ENCODE measurements at places on chromosomes 4 and X. TPM values are rescaled to one million over a fixed set of nuclear protein-coding genes. Genes with fewer than 3 reads are reported as not detected.

SOX3 gene
- total RNA-seq = not detected

HPF1 gene
- total RNA-seq = 31.4 TPM

DNA sequence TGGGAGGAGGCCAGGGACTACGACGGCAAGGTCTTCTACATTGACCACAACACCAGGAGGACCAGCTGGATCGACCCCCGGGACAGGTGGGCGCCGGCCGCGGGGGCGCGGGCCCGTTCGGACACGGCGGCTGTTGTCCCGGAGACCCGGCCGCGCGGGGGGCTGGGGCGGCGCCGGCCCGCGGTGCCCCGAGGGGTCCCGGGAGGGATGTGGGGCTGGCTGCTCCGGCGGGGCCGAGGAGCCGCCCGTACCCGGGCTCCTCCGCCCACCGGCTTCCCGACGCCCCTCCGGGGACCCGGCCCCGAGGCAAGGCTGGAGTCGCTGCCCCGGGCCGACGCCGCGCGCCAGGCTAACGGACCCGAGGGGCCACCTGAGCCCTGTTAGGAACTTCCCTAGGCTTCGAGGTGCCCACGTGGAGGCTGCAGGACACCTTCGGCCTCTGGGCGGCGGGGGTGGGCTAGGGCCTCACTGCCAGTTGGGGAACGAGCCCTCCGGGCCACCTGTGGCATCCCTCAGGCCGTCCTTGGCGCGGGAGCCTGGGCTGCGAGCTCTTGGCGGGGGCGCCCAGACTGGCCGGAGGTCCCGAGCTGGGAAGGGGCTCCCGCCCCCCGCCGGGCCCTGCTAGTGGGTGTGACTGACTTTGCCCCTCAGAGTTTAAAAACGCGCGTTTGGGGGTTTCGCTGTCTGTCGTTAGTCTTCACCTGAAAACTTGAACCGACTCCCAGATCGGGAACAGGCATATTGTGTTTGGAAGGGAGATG, 660 bp downstream of the WWC2 start:
- peak; percentile 80 for DNase-seq
- peak overlapping the region; percentile 88 for H3K27ac ChIP-seq
- no peaks in the 10 kb centered on the region for H3K36me3 ChIP-seq

- no peaks in the 10 kb centered on the region for H3K4me1 ChIP-seq
- no peak overlapping the region for H3K27ac ChIP-seq
- H3K27me3 ChIP-seq = no peaks in the 10 kb centered on the region
- DNase-seq = no peak
Observed at GRCh38 chr4:138800421-138800820, 215.2 kb upstream of the NOCT start.

SPANXD gene
- total RNA-seq = not detected

GRCh38 chr4:3315566-3315965, 22.7 kb downstream of the RGS12 start:
- H3K4me1 ChIP-seq = peaks cover 13% of the 10 kb centered on the region
- peak; percentile 55 for DNase-seq
- no peaks in the 10 kb centered on the region for H3K27me3 ChIP-seq
- H3K4me3 ChIP-seq = no peak overlapping the region
- H3K36me3 ChIP-seq = no peaks in the 10 kb centered on the region

DNA sequence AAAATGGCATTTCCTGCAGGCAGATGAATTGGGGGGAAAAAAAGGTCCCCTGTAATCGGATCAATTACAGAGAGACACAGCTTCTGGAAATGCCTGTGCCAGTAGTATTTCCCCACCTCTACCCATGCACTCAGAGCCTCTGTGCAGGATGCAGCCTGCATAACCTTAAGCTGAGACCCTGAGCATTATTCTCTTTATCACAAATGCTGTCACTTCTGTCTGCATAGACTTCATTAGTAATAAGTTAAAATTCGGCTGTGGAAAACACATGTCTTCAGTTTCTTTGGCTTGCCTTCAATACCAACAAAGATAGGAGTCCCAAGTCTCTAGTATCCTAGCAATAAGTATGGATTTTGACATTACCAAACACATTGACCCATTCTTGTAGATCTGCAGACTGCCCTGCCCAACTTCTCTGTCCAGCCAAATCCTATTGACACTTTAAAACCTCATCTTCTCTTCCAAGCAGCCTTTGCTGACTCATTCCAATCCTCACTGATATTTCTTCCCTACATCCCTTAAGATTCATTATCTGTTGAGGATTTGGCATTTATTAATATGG, 70.8 kb downstream of the LUZP4 start:
- H3K4me1 ChIP-seq = no peaks in the 10 kb centered on the region
- H3K4me3 ChIP-seq = no peak overlapping the region
- H3K27me3 ChIP-seq = no peaks in the 10 kb centered on the region
- no peak overlapping the region for H3K27ac ChIP-seq
- no peak for DNase-seq

DNA sequence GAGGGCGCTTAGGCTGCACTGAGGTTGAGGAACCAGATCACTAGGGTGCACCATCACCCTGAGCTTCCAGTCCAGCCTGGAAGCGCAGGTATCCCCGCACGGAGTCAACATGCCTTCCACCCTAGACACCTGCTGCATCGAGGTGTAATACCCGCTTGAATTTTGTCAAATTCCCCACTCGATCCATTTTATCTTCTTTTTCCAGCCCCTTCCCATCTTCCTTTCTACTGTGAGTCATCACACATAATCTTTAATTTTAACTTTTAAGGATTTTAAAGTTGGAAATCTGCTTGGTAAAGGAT, 821 bp downstream of the PLK4 start:
- peak overlapping the region; percentile 82 for H3K4me3 ChIP-seq
- H3K27ac ChIP-seq = peak overlapping the region; percentile 87

GAGE12E gene
- total RNA-seq = not detected

SRPK3 gene
- not detected for total RNA-seq

DNA sequence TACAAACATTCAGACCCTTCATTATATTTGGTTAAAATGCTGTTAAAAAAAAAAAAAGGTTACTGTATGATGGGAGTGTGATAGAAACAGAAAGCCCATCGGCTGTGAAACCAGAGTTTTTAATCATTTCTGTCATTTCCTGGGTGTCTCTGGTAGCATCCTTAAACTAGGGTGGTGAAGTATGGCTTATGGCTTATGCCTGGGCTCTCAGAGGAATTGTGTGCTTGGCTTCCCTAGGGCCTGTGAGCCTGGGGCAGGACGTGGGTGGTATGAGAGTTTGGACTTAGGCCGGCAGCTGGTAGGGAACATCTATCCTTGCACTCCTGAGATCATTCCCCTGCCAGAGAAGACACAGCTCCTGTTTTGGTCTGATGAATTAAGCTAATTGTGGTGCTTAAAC, 52.2 kb downstream of the DCUN1D4 start:
- peaks cover 49% of the 10 kb centered on the region for H3K36me3 ChIP-seq
- no peak for DNase-seq
- H3K27ac ChIP-seq = no peak overlapping the region
- H3K4me1 ChIP-seq = peaks cover 3% of the 10 kb centered on the region
- H3K4me3 ChIP-seq = no peak overlapping the region

DNA sequence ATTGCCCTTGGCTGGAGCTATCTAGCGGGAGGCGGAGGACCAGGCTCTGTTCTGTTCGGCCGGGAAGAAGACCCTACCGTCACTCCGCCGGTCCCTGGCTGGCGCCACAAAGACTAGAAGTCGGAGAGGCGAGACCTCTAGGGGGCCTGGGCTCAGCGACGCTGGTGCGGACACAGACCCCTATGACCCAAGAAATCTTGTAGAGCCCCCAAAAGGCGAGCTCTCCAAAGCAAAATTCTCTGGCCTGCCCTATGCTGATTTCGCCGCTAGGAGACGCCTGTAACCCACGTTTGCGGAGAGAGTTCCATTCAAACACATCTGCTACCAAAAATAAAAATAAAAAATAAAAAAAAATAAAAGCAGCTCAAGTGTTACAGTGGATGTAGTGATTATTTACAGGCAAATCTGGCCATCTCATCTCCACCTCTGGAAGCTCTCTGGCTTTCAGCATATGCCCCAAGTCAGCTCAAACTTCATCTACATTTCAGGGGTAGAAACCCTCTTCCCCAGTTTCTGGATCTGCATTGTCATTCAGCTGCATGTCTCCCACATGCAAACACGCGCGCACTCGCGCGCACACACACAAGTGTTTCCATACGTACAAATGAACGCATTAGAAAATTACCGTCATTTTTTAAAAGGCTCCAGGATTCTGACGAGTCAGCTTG, 2.4 kb upstream of the PCDH10 start:
- H3K36me3 ChIP-seq = no peaks in the 10 kb centered on the region
- H3K27me3 ChIP-seq = peaks cover 66% of the 10 kb centered on the region
- H3K4me1 ChIP-seq = peaks cover 51% of the 10 kb centered on the region
- H3K27ac ChIP-seq = no peak overlapping the region
- H3K4me3 ChIP-seq = peak overlapping the region; percentile 11
- peak; percentile 56 for DNase-seq

PFKFB1 gene
- total RNA-seq = not detected

GRCh38 chrX:46398126-46398525, 147.1 kb downstream of the ZNF674 start:
- no peak overlapping the region for H3K27ac ChIP-seq
- no peaks in the 10 kb centered on the region for H3K4me1 ChIP-seq
- no peak for DNase-seq
- no peaks in the 10 kb centered on the region for H3K27me3 ChIP-seq

PLS3 gene
- total RNA-seq = 103 TPM

DNA sequence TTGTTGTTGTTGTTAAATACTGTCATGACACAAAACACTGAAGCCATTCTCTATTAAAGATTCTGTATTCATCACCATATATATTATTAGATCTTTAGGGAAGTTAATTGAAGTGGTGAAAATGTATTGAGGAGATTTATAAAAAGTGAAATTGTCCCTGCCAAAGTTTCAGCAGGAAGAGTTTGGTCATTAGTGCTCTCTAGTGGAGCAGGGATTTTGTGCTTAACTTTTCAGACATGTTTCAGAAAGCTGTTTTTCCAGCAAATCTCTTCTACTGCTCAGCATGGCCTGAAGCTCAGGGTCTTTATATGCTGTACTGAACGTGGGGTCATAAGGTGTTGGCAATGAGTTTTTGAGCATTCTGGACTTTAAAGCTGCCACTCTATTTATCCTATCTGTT, 36.7 kb upstream of the CXXC4 start:
- no peak overlapping the region for H3K4me3 ChIP-seq
- DNase-seq = no peak
- H3K27ac ChIP-seq = no peak overlapping the region
- H3K27me3 ChIP-seq = no peaks in the 10 kb centered on the region
- no peaks in the 10 kb centered on the region for H3K4me1 ChIP-seq
- no peaks in the 10 kb centered on the region for H3K36me3 ChIP-seq

KLHL34 gene
- total RNA-seq = not detected

- no peaks in the 10 kb centered on the region for H3K27me3 ChIP-seq
- DNase-seq = no peak
- no peak overlapping the region for H3K27ac ChIP-seq
- no peak overlapping the region for H3K4me3 ChIP-seq
- H3K36me3 ChIP-seq = no peaks in the 10 kb centered on the region
- H3K4me1 ChIP-seq = no peaks in the 10 kb centered on the region
Observed at GRCh38 chr4:97548186-97548585, 595.1 kb downstream of the STPG2 start.

SMAD1 gene
- total RNA-seq = 48.2 TPM

GRCh38 chr4:123890889-123891288, 494.3 kb downstream of the SPRY1 start:
- no peak overlapping the region for H3K27ac ChIP-seq
- no peak overlapping the region for H3K4me3 ChIP-seq
- H3K4me1 ChIP-seq = peaks cover 26% of the 10 kb centered on the region

- no peak overlapping the region for H3K4me3 ChIP-seq
- no peak overlapping the region for H3K27ac ChIP-seq
- no peak for DNase-seq
- no peaks in the 10 kb centered on the region for H3K27me3 ChIP-seq
- no peaks in the 10 kb centered on the region for H3K4me1 ChIP-seq
Observed at GRCh38 chr4:72255269-72255668, 223.5 kb downstream of the NPFFR2 start.

DNA sequence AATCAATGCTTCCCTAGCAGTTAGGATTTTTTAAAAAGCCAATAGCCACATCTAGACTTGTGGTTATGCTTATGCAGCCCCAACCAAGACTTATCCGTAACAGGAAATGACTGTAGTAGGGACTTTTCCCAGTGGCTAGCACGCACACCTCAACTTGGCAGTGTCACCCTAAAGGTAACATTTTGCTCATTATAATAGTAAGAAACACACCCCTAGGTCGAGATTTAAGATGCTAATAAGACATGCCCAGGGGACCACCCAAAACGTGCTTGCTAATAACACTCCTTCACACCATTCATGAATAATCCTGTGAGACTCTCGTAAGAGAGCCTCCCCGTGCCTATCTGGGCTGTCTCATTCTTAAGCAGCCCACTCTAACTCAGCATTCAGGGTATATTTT, 195.3 kb downstream of the CHIC1 start:
- no peak overlapping the region for H3K27ac ChIP-seq
- no peaks in the 10 kb centered on the region for H3K36me3 ChIP-seq
- no peak for DNase-seq
- no peaks in the 10 kb centered on the region for H3K4me1 ChIP-seq

Data from spleen (tissue), 13 donors.